Lower lobe of right lung (tissue), 2 donors: ENCODE measurements at places on chromosomes 4 and X. TPM values are rescaled to one million over a fixed set of nuclear protein-coding genes. Genes with fewer than 3 reads are reported as not detected.

DNA sequence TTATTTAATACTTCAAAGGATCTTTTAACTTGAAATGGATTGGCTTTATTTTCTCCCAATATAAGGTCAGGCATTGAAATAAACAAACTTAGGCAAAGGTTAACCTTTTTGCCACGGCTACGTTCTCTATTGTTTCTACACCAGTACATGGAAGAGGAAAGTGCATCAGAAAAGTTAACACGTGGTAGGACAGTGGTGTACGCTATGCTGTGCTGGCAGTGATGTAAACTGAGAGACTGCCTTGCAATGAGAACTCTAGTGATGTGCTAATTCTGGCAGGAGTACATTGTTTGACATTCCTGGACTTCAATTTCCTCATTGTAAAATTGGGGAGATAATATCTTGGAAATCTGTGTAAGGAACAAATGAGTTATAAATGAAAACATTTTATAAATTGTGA, 208.2 kb downstream of the TMA16 start:
- no peaks in the 10 kb centered on the region for H3K36me3 ChIP-seq
- no peak overlapping the region for H3K4me3 ChIP-seq
- H3K4me1 ChIP-seq, result no peaks in the 10 kb centered on the region
- H3K27me3 ChIP-seq, result no peaks in the 10 kb centered on the region
- DNase-seq, result no peak
- no peak overlapping the region for H3K27ac ChIP-seq

DNA sequence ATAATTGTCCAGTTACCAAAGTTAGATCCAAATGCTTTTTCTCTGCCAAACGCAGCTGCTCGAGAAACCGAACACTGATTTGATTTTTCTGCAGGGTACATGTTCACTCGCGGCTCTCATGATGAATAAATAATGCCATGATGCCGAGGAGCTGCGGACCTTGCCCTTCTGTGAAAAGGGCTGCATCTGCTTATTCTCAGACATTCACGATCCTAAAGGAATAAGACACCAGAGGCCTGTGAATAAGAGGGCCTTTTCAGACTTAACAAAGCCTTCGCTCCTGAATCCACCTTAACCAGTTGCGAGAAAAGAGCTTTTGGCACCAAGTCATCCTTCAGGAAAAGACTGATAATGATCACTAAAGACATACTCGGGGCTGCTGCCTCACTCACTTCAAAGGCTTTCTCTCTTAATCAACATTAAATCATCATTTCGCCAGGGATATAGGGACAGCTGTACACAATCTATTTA, 147.5 kb downstream of the FBXO8 start:
- no peak overlapping the region for H3K27ac ChIP-seq
- DNase-seq, result no peak
- H3K27me3 ChIP-seq, result no peaks in the 10 kb centered on the region
- no peaks in the 10 kb centered on the region for H3K36me3 ChIP-seq

DNA sequence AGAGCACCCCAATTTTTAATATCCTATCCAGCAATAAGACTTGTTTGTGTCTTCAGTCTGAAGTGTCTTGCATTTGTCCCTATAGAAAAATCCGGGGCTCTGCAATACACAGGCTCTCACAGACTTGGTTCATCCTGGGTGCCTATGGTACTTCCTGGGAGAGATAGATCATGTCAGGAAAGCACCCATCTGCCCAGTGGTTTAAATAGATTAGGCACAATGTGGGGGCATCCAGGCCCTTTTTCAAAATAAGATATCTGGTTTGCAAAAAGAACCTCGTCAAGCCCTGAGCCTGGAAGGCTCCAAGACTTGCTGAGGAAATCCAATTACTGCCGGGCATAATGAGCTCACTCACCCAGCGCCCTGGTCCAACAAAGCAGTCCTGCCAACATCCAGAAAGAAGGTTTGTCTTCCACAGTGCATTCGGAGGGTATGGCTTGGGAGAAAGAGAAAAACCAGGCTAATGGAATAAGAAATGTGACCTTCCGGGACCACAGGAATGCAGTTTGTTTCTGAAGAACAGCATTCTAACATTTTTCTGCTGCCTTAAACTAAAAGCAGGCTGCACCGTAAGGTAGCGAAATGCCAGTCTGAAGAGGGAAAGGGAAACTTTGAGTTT, 11.6 kb downstream of the JAKMIP1 start:
- DNase-seq, result no peak
- H3K27me3 ChIP-seq, result peaks cover 7% of the 10 kb centered on the region
- H3K4me3 ChIP-seq, result no peak overlapping the region
- no peaks in the 10 kb centered on the region for H3K36me3 ChIP-seq

DNA sequence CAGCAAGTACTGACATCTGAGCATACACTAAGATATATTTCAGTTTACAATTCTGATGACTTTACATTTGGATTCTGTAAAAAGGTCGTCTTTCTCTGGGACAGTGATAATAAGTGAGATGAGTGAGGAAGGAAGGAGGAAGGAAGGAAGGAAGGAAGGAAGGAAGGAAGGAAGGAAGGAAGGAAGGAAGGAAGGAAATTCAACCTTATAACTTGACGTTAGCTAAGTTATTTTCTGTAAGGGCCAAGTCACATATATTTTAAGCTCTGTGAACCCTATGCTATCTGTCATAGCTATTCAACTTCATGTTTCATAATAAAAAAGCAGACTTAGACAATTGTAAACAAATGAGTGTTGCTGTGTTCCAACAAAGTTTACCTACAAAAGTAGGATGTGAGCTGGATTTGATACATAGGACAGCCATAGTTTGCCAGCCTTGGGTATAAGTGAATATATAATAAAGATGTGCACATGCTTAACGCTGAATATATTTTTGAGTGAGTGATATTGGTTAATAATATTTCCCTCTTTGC, 753.0 kb upstream of the NDST4 start:
- no peak overlapping the region for H3K4me3 ChIP-seq
- H3K27ac ChIP-seq, result no peak overlapping the region
- H3K4me1 ChIP-seq, result no peaks in the 10 kb centered on the region
- DNase-seq, result no peak
- no peaks in the 10 kb centered on the region for H3K27me3 ChIP-seq

ARHGAP4 gene
- total RNA-seq, result 70.7 TPM

- H3K27me3 ChIP-seq, result no peaks in the 10 kb centered on the region
- H3K4me3 ChIP-seq, result no peak overlapping the region
- no peak for DNase-seq
Observed at GRCh38 chrX:104745152-104745551, 179.2 kb downstream of the IL1RAPL2 start.

DNA sequence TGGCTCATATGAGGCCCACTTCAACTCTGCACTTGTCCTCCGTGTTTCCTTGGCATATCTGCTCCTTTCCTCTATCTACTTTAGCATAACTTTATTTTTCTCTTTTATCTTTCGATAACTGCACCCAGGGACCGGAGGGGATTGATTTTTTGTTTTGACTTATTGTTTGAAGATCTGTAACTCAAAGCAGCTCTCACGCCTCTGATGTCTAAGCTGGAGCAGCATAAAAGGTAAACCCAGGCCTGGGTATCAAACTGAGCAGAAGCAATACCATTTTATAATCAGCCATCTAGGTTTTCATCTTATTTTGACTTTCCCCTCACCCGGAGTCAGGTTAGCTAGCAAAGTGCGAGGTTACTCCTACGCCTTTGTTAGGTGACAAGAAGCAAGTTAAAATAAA, 28.4 kb downstream of the LEF1 start:
- DNase-seq, result no peak
- H3K36me3 ChIP-seq, result no peaks in the 10 kb centered on the region
- no peak overlapping the region for H3K27ac ChIP-seq
- H3K4me3 ChIP-seq, result no peak overlapping the region
- no peaks in the 10 kb centered on the region for H3K27me3 ChIP-seq

AMBN gene
- total RNA-seq, result not detected

- no peak overlapping the region for H3K27ac ChIP-seq
- H3K36me3 ChIP-seq, result no peaks in the 10 kb centered on the region
- H3K4me3 ChIP-seq, result no peak overlapping the region
- DNase-seq, result no peak
- H3K27me3 ChIP-seq, result no peaks in the 10 kb centered on the region
Observed at GRCh38 chr4:115323106-115323707, 209.8 kb upstream of the NDST4 start.

VEGFC gene
- 16.1 TPM for total RNA-seq

DNA sequence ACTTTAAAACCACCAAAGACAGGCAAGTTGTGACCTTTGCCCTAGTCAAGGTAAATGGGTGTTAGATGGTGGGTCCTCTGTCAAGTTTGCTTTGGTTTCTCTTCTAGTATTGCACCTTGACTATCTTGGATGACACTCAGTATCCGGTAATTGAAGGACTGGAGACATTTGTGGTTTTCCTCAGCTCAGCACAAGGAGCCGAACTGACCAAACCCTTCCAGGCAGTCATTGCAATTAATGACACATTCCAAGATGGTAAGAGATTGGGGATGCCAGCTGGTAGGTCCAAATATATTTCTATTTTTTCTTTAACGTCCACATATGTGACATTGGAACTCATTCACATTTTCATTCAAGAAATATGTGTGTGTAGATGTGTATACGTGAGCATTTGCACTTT, 69.3 kb upstream of the ANXA3 start:
- no peak overlapping the region for H3K27ac ChIP-seq
- no peaks in the 10 kb centered on the region for H3K4me1 ChIP-seq
- no peak for DNase-seq
- no peaks in the 10 kb centered on the region for H3K27me3 ChIP-seq
- no peaks in the 10 kb centered on the region for H3K36me3 ChIP-seq

DNA sequence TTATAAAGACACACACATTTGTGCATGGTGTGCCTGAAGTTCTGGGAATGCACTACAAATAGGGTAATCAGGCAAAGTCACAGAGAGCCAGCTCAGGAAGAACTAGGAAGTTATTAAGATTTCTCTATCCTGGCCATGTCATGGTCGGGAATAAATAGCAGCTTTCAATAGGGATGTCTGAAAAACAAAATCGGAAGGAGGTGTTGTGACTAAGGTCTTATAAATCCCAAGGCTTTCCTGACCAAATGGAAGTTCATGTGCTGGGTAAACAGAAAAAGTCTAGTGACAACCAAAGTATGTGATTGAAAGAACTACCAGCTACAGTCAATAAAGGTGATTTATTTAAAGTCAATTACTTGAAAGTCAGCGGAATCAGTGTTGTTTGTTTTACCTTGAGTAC, 262.5 kb upstream of the HS3ST1 start:
- H3K27me3 ChIP-seq, result no peaks in the 10 kb centered on the region
- DNase-seq, result no peak
- no peaks in the 10 kb centered on the region for H3K4me1 ChIP-seq
- H3K36me3 ChIP-seq, result no peaks in the 10 kb centered on the region

ADAM29 gene
- total RNA-seq, result not detected

SPOCK3 gene
- 0.74 TPM for total RNA-seq

GRCh38 chr4:80452768-80453167, 117.2 kb downstream of the CFAP299 start:
- H3K4me3 ChIP-seq, result no peak overlapping the region
- H3K27me3 ChIP-seq, result no peaks in the 10 kb centered on the region
- no peak overlapping the region for H3K27ac ChIP-seq

KLB gene
- 1.0 TPM for total RNA-seq

- peaks cover 79% of the 10 kb centered on the region for H3K27me3 ChIP-seq
- H3K36me3 ChIP-seq, result no peaks in the 10 kb centered on the region
- DNase-seq, result no peak
Observed at GRCh38 chr4:146645921-146646320, 7.2 kb downstream of the POU4F2 start.

DNA sequence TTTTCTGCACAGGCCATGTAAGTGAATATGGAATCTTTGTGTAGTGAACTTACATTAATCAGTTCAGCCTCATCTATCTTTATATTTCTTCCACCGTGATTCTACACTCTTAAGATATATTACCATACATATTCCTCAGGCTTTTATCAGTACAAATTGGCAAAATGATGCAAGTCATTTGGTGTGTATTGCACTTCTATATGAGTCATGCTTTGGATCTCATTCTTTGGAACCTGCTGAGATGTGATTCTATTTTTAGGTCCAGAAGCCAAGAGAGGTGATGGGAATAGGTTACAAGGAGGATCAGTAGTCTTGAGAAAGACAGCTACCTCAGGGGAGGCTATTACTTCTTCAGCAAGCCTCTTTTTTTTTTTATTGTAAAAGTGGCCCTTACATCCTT, 204.4 kb downstream of the ZNF330 start:
- no peaks in the 10 kb centered on the region for H3K36me3 ChIP-seq
- DNase-seq, result no peak
- no peaks in the 10 kb centered on the region for H3K4me1 ChIP-seq
- no peaks in the 10 kb centered on the region for H3K27me3 ChIP-seq
- no peak overlapping the region for H3K27ac ChIP-seq

- peaks cover 1% of the 10 kb centered on the region for H3K36me3 ChIP-seq
- H3K27me3 ChIP-seq, result no peaks in the 10 kb centered on the region
- H3K27ac ChIP-seq, result no peak overlapping the region
- no peak for DNase-seq
- H3K4me1 ChIP-seq, result no peaks in the 10 kb centered on the region
Observed at GRCh38 chr4:107619066-107619465, 101.0 kb downstream of the PAPSS1 start.

- H3K4me1 ChIP-seq, result no peaks in the 10 kb centered on the region
- no peaks in the 10 kb centered on the region for H3K36me3 ChIP-seq
- H3K27ac ChIP-seq, result no peak overlapping the region
- H3K27me3 ChIP-seq, result no peaks in the 10 kb centered on the region
- no peak for DNase-seq
Observed at GRCh38 chr4:111510535-111510934, 634.7 kb upstream of the FAM241A start.

GRCh38 chr4:10639100-10639499, 45.5 kb downstream of the CLNK start:
- no peaks in the 10 kb centered on the region for H3K36me3 ChIP-seq
- no peaks in the 10 kb centered on the region for H3K27me3 ChIP-seq
- no peak for DNase-seq

DNA sequence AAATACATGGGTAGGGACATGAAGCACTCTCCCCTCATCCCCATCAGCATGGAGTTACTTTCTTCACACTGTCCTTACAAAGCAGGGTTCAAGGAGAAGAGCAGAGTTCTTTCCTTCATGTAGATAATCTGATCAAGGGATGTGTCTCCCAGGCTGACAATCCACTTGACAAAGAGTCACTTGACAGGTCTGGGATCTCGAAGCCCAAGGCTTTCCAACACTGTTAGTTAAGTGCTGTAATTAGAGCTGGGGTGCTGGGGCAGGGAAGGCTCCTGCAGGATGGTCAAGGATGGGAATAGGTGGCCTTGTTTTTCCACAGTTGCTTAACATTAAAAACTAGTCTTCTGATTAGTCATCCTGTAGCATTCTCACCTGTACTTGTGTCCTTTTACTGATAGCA, 38.0 kb downstream of the CCNG2 start:
- DNase-seq, result no peak
- no peaks in the 10 kb centered on the region for H3K36me3 ChIP-seq
- no peaks in the 10 kb centered on the region for H3K4me1 ChIP-seq
- H3K4me3 ChIP-seq, result no peak overlapping the region
- H3K27ac ChIP-seq, result no peak overlapping the region
- H3K27me3 ChIP-seq, result no peaks in the 10 kb centered on the region

GRCh38 chr4:97507587-97508245, 635.6 kb downstream of the STPG2 start:
- H3K36me3 ChIP-seq, result no peaks in the 10 kb centered on the region
- no peak overlapping the region for H3K4me3 ChIP-seq
- H3K27me3 ChIP-seq, result no peaks in the 10 kb centered on the region

SFRP2 gene
- 39.5 TPM for total RNA-seq
